Stimulated activated CD8-positive, alpha-beta memory T cell treated with anti-CD3 and anti-CD28 coated beads, Interleukin-7, amount 100 ng/mL, for 1 hour (primary cell): ENCODE measurements at places on chromosomes 3 and 15.

- DNase-seq: no peak
Measured at GRCh38 chr15:81011593-81011992, 10.9 kb downstream of the TLNRD1 start.

DNA sequence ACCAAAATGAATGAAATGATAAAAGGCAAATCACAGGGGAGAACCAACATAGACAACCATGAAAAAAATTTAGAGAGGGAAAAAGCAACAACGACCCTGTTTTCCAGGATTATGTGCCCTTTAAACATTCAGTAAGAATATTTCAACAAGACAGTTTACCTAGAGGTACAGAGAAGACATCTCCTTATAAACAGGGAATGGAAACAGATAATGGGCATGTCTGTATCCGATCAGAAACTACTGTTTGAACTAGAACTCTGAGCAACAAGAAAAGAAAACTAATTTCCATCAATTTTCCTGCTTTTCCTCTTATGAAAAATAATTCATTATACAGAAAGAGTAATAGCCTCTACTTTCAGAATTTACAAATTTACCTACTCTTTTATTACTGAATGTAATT is 39.3 kb downstream of the DLG1 start:
- no peak for DNase-seq

GRCh38 chr3:62229211-62229610 is 144.1 kb downstream of the FEZF2 start:
- no peak for DNase-seq

DNA sequence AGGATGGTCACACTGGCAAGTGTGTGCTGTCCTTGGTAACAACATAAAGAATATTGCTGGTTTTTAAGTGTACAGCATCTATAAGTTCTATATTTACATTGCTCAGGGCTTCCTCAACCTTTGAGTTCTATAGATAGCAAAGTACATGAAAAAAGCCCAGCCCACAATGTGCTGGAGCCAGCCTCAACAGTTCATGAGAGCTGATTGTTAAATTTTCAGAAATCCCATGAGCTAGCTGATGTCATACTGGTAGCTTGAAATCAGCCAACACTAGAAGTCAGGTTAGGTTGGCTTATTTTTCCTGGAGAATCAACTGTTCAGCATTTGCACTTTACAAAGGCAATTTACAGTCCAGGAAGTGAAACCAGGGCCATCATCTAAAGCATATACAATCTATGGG is 102.8 kb downstream of the STRIT1 start:
- DNase-seq: no peak

GRCh38 chr15:79160211-79160610 is 69.6 kb upstream of the RASGRF1 start:
- DNase-seq: no peak

DNA sequence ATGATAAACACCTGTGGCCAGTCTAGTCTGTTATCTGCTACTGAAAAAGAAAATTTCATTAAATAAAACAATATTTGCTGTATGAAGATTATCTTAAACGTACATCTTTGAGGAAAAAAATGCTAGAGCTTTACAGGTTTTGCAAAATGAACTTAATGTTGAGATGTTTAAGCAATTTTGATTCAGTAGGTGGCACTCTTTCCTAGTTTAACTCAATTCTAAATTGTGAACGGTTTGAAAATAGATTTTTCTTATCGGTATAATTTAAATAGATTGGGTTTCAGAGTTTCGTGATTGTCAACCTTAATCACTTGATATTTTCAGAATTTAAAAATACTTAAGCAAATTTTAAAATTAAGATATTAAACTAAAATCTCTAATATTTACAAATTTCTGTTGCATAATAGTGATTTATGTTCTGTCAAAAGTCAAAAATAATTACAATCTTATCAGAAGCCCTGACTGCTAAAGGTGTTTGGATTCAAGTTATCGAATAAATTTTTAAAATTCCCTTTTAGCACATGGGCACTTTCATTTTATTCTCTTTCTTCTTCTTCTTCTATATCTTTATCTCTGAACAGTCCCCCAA is 7.0 kb upstream of the RNF111 start:
- no peak for DNase-seq

- no peak for DNase-seq
Measured at GRCh38 chr3:128369881-128370642, 96.6 kb downstream of the DNAJB8 start.

DNA sequence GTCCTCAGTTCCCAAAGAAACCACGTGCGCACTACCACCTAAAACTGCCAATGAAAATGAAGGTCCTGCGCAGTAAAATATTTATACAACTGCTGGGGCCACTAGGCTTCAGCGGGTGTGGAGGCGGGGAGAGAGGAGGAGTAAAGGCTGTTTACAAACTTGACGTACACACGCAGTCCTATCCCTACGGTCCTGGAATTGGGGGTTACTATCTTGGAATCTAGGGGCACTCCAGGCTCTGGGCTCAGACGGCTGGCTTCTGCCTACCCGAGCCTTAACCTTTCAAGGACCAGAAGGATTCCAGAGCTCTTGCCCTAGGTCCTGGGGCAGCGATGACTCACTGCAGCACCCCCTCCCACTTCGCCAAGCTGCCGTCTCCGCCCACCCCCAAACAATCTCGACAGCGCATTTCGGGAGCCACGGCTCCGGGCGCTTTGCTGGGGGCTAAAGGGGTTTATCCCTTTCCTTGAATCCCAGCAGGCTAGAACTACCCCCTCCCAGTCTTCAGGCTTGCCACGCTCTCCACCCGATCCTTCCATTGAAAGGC is 3.0 kb downstream of the ADAMTS9 start:
- no peak for DNase-seq

- DNase-seq: no peak
Measured at GRCh38 chr3:114480442-114480841, 186.6 kb downstream of the TIGIT start.

GRCh38 chr3:120440762-120441161 is 10.0 kb downstream of the FSTL1 start:
- no peak for DNase-seq

- no peak for DNase-seq
Measured at GRCh38 chr3:120311863-120312794, 27.1 kb upstream of the GPR156 start.

DNA sequence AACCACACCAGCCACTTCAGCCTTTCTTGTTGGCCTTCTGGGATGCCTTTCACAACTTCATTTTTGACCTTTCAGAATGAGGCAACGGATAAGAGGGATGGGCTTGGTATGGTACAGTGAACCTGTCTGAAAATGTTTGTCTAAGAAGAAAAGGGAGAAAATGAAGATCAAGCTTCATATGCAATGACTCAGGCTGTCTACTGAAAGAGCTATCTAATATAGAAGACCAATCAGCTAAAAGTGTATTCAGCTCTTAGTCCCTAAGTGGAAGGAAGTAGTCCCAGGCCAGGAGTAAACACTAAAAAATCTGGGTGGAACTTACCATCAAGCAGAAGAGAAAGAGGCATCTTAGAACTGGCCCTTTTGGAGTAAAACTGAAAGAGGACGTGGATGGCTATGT is 12.2 kb upstream of the UPK1B start:
- no peak for DNase-seq

GRCh38 chr3:80261082-80261481 is 493.3 kb upstream of the ROBO1 start:
- DNase-seq: no peak

DNA sequence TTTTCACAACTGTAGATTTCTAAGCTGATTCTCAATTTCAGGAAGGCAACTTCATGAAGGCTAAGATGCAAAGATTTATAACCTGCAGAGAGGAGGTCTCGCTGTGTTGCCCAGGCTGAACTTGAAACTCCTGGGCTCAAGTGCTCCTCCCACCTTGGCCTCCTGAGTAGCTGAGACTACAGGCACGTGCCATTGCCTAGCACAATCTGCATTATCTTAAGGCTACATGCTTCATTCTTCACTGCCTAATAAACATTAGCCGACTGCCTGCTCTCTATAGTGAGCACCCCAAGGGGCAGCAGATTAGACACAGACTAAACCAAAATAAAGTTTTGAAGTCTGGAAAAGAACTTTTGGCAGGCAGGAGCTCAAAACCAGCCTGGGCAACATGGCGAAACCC is 17.1 kb downstream of the CPEB1 start:
- no peak for DNase-seq

GRCh38 chr3:24530471-24530870 is 35.8 kb upstream of the THRB start:
- DNase-seq: no peak

GRCh38 chr15:89875741-89876140 is 18.1 kb downstream of the AP3S2 start:
- no peak for DNase-seq

- no peak for DNase-seq
Measured at GRCh38 chr15:93294066-93294465, 205.1 kb upstream of the RGMA start.

DNA sequence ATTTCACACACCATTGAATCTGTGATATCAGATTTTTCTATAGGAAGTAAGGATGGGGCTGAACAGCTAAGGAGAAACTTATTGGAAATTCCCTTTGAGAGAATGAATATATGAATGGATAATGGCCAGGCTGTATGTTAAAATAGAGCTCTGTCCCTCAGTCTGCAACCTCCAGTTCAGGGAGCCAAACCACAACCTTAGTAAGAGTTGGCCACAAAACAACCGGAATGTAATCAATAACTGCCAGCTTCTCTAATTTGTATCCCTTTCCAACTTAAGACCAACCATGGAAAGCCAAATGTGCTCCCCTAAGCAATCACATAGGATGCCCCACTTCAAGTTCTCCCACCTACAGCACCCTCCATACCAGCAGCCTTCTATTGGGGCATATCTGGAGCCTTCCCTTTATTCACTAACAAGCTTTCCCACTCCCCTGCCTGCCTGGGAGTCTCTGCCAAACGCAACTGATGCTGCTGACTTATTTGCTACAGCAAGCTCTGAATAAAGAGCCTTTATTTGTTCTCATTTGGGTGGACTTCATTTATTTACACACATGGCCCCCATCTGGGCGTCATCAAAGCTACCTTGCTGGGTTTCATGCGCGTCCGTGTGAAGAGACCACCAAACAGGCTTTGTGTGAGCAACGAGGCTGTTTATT is 75.4 kb upstream of the LARS2 start:
- no peak for DNase-seq

DNA sequence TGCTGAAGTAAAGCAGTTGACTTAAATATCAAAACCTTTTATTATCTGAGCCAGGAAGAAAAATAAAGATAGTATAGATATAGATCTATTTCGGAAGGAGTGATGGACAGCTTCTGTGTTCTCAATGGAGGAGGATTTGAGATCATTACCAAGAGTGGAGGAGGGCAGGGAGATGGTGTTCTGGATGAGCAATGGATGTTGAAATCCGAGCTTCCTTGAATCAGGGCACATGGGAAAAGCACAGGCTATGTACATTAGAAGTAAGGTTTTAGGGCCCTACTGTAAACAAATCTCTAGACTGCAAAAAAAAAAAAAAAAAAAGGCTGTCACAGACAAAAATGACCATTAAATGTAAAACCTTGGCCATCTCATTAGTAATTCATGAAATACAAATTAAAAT is 43.2 kb downstream of the GTPBP8 start:
- no peak for DNase-seq

DNA sequence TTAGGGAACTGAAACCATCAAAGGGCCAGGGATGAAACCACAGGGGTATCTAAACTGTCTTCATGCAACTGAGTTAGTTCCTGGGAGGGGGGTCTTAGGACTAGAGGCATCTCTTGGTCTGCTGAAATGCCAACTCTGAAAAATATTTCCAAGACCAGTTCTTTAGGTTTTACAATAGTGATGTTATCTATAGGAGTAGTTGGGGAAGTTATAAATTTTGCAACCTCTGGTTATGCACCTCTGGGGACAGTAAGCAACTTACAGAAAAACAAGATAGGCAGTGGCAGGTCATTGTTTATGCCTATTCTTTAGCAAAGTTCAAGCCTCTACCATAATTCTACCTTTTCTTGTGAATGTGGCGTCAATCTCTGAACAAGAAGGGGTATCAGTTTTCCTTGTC is 60.5 kb upstream of the MINAR1 start:
- no peak for DNase-seq

DNA sequence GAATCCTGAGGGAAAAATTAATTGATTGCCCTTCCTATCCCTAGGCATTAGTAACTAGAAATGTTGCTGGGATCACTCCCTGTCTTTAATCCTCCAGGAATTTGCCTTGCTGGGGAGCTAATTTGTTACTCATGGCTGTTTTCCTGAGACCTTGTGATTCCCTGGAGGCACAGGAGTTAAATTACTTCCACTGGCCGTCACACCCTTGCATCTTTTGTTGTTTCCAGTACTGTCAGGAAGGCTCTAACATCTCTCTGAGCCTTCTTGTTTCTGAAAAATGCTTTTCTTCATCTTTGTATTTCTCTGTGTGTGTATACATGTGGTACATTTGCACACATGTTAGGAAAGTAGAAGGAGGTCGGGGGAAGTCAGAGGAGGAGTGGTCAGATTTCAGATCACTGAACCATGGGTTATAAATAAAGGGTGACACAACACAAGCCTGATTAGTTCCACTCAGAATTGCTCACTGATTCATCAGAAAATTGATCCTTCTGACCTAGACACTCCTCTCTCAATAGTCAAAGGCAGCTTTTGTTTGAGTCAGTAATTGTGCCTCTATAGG is 23.5 kb upstream of the LRRFIP2 start:
- DNase-seq: no peak

- DNase-seq: no peak
Measured at GRCh38 chr15:57643826-57644225, 52.1 kb downstream of the MYZAP start.

DNA sequence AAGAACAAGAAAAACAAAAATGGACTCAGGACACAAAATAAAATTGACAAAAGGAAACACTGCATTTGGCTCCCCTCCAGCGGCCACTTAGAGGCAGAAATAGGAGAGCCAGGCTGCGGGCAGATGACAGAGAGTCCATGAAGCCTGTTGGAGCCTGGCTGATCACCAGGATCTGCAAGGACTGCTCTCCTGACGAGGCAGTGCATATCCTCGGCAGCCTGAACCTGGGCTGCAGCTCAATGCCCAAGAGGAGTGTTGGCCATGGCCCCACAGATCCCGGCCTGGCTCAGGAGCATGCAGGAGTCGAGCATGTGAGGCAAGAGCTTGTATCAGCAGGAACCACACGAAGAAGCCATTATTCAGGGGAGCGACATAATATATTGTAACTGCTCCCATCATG is 199.8 kb downstream of the STT3B start:
- DNase-seq: no peak

DNA sequence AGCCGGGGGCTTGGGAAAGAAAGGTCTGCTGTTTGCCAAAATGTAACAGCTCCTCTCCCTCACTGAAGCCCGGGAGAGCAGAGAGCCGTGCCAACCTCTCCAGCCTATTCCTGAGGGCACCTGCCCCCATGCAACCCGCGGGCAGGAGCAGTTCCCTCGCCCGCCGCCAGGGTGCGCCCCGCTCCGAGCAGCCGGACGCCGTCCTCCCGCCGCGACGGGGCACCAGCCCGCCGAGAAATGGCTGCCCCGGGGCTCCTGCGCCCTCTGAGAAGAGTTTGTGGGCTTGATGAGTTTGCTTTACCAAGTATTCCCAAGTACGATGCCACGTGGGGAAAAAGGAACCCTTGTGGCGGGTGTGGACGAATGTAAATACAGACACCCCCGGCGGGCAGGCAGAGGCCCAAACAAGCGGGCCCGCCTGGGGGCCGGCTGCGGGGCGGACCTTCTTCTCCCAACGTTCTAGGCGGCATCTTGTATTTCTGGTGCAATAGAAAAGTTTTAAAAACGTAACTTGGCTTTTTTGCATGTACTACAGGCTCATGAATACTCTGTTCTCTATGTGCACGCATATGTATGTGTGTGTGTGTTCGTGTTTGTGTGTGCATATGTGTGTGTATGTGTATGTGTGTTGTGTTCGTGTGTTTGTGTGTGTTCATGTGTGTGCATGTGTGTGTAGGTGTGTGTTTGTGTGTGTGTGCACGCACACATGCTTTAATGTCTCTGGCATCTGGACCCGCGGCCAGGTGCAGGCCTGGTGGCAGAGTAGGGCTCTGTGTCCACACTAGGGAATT is 162.9 kb downstream of the CHSY1 start:
- DNase-seq: peak; percentile 61
